Stimulated activated CD4-positive, alpha-beta T cell treated with anti-CD3 and anti-CD28 coated beads, TNF-alpha, amount 100 ng/mL, for 4 hours (primary cell): ENCODE measurements at places on chromosomes 16 and 17.

GRCh38 chr17:9002227-9002605 lies 19.1 kb upstream of the NTN1 start:
- DNase-seq = no peak

DNA sequence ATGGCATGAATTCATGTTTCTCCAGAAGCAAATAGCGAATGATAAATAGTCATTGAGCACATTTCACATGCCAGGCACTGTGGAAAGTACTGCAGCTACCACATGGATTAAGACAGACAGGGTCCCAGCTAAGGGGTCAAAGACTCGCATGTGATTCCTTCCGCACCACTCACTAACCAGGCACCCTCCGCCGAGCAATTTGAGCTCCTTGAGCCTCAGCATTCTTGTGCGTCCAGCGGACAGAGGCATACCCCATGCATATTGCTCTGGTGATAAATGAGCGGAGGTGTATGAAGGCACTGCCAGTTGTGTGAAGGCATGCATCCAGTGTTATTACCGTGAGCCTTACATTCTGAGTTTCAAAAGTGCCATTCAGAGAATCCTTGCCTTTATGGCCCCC lies 358.7 kb downstream of the HS3ST4 start:
- no peak for DNase-seq

GRCh38 chr16:72142476-72142875 lies 29.5 kb downstream of the PMFBP1 start:
- DNase-seq = no peak

- peak; percentile 90 for DNase-seq
Measured at GRCh38 chr17:21214015-21214776, at the start of gene TMEM11. TSS of gene TMEM11 (minus strand) at chr17:21214161. CDS start at chr17:21214152, 9 bp downstream.

DNA sequence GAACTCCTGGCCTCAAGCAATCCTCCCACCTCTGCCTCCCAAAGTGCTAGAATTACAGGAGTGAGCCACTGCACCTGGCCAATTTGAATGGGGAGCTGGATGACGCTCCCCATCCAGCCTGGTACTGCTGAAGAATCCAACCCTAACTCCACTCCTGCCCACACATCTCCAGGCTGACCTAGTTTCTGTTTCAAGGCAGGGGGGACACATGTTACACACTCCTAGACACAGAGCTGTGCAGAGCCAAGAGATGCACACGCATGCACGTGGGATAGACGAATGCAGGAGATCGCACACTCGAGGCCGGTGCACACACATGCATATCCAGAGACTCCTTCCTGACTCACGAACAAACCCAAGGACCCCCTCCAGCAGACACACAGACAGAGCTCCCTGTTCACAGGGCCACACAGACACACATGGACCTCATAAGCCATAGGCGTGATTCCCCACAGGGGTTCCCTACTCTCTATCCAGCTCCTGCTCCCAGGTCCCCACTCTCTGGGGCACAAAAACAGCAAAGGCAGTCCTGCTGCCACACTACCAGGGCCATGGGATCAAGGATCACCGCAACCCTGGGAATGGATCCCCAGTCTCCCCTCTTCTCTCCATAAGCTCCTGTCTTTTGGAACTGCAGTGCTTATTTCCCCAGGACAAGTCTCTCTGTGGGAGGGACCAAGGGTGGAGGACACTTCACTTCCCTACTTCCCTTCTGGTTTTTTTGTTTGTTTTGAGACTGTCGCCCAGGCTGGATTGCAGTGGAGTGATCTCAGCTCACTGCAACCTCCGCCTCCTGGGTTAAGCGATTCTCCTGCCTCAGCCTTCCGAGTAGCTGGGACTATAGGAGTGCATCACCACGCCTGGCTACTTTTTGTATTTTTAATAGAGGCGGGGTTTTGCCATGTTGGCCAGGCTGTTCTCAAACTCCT lies 14.4 kb downstream of the EPOP start:
- no peak for DNase-seq

GRCh38 chr16:49681217-49681883 lies 174.6 kb downstream of the ZNF423 start:
- DNase-seq = no peak

DNA sequence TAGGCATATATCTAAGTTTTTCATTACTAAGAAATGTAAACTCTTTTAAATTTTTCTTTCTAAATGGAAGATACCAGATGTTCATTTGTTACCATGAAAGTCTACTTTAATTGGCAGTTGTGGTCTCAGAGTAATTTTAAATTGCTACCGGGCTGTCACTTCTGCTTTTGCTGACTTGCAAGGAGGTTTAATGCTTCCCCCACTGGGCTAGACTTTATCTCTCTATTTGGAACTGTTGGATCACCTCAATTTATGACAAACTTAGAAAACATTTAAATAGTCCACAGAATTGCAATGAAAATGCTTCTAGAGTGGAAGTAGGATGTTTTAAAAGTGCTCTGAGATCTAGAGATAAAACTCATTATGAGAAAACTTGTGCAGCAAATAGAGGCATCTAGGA lies 479.8 kb upstream of the GOT2 start:
- no peak for DNase-seq

DNA sequence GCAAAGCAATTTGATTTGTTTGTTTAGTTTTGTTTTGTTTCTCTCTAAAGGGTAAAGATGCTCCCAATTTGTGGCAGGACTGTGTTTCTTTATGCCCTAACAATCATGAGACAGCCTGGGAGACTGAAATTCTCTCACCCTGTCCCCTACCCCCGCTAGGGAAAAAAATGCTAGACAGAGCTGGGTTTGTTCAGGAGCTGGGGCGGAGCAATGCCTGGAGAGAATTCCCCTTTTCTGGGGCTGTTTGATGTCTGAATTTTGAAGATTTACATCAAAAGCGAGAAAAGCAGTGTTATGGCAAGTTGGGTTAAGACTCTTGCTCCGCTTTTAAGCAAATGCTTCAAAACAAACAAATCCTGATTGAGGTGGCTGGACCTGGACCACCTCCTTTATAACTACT lies 8.4 kb downstream of the MAF start:
- no peak for DNase-seq

DNA sequence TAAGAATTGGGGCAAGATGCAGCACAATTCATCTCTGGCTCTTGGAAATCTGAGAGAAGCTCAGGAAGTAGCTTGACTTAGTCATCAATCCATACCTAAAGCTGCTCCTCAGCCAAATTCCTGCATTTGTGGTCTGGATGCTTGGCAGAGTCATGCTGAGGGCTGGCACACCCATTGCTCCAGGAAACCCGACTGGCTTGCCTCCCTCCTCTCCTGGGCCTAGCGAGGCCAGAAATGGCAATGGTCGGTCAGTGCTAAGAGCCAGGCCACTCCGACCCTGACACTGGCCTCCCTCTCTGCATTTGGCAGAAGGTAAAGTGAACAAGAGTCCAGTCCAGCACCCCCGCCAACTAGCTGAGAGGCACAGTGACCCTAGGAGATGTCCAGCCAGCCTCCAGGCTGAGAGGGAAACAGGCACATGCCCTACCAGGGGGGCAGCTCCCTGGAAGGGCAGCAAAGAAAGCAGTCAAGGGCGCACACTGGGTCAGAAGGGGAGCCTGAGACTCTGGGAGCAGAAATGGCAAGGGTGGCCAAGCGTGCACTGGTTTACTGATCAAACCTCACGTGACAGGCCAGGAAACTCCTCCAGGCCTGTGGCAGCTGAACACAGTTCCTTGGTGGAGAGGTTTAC lies 10.0 kb downstream of the POLDIP2 start:
- DNase-seq = no peak

DNA sequence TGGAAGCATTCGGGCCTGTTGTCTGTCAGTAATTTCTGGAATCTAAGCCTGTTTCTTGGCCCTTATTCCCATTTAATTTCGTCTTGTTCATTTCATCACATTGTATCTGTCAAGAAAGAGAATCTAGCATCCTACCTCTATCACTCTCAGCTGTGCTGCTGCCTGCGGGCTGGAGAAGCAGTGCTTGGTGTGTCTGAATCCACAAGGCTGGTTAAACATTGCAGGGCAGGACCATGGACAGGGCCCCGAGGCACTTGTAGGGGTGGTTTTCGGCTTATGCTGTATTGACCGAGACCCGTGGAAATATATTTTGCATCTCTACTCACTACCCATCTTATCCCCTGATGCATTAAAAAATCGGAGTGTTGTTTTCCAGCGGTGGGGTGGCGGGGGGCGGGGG lies 3.1 kb downstream of the RAB11FIP4 start:
- no peak for DNase-seq

DNA sequence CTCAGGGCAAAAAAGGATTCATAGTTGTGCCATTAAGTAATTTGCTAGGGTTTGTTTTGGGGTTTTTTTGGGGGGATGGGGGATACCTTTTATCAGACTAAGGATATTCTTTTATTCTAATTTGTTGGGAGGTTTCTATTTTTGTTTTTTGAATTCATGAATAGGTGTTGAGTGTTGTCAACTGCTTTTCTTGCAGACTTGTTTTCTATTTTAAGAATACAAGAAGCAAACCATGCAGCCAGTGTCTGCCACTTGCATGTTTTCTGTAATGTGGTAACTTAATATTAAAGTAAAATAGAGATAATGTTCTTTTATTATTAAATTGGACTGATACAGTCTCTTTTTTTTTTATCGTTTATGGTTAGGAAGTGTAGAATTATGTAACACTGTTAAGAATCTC lies 49.5 kb downstream of the NFATC3 start:
- no peak for DNase-seq

DNA sequence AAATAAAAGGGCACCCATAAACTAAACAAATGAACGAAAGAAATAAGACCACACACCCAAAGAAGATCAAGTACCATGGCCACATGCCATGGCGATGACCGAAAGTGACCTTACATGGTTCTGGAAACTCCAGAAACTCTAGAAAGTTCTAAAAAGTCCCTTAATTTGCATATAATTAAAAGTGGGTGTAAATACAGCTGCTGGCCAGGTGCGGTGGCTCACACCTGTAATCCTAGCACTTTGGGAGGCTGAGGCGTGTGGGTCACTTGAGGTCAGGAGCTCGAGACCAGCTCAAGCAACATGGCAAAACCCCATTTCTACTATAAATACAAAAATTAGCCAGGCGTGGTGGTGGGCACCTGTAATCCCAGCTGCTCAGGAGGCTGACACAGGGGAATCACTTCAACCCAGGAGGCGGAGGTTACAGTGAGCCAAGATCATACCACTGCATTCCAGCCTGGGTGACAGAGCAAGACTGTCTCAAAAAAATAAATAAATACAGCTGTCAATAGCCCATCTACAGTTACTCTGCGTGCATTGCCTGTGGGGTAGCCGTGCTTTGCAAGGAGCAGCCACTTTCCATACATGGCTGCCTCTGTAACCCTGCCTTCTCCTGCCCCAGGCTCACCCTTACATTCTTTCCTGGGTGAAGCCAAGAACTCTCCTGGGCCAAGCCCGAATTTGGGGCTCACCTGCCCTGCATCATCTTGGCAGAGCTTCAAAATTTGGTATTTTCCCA lies 7.2 kb upstream of the ZNF778 start:
- DNase-seq = no peak

- DNase-seq = no peak
Measured at GRCh38 chr16:62462971-62463370, 426.7 kb upstream of the CDH8 start.

DNA sequence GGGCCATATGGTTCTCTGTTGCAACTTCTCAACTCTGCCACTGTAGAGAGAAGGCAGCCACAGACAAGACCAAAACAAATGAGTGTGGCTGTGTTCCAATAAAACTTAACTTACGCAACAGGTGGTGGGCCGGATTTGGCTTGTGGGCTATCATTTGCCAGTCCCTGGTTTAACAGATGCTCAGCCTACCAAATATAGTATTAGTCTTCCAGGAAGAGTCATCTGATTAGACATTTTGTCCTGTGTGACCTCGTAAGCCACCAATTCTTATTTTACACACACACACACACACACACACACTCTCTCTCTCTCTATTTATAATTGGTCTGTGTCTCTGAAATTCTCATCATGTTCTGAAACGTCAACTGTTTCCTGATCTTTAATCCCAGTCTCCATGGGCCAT lies 245.9 kb downstream of the XYLT1 start:
- no peak for DNase-seq

DNA sequence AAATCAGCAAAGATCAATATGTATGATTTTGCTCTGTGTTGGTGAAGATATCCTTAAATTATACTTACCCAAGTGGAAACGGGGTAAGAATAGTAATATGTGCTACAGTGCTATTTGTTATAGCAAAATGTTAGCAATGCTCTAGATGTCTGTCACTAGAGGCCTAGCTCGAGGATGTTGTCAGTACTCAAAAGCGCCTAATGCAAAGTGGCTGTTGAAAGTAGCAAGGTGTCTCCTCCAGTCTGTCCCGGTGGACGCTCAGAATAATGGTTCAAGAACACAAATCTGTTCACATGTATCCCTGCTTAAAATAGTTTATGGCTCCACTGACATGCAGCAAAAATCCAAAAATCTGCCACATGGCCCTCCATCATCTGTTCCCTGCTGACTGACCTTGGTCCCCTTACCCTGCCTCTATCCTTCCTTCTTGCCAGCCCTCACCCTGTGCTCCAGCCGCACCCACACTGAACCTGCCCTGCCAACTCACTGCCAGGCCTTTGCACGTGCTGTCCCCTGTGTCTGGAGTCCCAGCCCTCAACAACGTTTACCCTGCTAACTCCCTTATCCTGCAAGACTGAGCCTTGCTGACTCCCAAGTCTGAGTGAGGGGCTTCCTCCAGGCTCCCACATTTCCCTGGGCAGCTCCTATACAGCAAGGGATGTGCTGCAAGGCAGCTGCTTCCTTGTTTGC lies 9.6 kb upstream of the RNF112 start:
- DNase-seq = no peak

DNA sequence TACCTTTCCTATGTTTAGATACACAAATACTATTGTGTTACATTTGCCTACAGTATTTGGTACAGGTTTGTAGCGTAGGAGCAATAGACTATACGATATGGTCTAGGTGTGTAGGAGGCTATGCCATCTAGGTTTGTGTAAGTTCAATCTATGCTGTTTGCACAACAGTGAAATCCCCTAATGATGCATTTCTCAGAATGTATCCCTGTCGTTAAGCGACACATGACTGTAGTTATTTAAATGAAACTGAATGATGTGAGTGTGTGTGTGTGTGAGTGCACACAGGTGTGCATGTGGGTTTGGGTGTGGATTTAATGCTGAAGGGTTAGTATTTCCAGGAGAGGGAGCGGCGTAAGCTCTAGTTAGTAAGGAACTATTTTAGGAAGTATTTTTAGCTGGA lies 34.6 kb upstream of the SMIM36 start:
- DNase-seq = no peak
